ENCODE measurements at places on chromosomes 2 and 18.

DNA sequence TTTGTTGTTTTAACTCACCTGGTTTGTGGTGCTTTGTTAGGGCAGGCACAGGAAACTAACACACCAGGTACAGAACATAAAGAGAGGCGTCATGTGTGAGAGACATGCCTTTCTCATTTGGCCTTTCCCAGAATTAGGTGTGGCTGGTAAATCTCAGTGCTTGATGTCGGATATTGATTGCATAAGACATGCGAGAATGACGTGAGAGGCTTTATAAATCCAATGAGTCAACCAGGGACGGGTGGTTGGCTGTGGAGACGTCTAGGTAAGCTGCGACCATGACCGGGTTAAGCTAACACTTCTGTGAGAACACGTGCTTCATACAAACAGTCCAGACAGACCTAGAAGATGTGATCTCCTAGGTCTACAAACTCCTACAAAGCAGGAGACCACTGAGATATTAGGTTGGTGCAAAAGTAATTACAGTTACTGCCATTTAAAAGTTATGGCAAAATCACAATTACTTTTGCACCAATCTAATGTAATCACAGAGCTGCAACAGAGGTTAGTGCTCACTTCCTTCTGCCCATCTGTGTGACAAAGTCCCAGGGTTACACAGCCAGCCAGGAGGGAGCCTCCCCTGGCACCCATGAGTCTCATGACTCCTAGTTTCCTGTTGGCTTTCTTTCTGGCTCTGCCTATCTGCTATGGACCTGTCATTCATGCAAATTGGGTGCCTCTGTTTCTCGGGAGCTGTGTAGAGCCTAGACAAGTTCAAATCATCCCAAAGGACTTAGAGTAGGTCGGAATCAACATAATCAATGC, 98.9 kb upstream of the ATP8B1 start:
- peak; percentile 16 for DNase-seq

DNA sequence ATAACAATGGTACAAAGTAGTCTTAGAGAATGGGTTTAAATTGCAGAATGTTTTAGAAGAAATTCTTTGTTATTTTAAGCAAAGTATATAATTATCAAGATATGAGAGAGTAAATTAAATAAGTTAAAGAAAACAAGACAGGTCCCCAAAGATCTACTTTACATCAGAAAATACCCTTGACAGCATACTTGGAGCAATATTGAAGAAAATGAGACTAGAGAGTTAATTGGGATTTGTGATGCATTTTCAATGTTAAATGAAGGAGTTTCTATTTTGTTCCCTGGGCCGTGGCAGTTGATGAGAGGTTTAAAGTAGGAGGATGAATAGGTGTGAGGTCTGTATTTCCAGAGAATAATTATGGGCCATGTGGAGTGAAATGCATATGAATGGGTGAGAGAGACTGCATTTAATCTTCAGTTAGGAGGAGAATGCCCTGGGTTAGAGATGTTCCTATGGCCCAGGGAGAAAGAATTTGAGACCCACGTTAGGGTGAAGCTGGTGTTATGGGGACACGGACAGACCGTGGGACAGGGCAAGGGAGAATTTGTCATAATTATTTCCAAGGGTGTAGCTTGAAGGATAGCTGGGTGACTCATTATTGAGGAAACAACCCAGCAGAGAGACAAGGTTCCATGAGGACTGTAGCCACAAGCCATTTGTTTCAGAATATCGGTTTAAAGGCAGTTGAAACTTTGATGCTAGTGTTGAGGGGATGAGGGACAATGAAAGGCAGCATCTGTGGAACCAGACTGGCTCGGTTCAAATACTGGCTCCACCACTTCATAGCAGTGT, 22.7 kb downstream of the MGAT5 start:
- no peak for DNase-seq

DNA sequence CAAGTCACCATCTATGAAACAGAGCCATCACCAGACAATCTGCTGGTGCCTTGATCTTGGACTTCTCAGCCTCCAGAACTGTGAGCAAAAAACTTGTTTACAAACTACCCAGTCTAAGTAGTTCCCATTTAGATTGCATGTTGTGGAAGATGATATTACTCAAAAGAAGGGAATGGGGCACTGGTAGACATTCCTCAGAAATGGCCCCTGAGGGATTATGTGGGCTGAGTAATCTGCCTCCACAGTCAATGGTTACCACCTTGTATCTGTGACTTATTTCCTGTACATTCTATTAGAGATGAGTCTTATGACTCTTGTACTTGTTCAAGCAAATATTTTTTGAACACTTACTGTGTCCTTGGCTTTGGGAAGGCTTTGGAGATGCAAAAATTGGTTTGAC, 160.4 kb downstream of the NUP35 start:
- DNase-seq, result no peak

DNA sequence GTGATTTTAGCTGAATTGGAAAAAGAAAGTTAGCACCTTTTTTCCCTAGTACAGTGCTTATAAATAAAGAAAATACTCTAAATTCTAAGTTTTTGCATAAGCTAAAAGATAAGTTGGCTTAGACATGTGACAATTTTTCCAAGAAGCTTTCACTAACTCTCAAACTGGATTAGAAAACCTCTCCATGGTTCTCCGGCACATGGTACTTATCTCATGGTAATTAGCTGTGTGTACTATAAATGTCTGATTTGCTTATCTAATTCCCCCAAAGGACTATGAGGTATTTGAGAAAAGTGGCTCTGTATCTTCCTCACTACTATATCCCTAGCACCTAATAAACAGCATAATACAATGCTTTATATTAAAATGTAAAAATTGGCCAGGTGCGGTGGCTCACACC, 71.1 kb downstream of the ROCK1 start:
- DNase-seq, result no peak

DNA sequence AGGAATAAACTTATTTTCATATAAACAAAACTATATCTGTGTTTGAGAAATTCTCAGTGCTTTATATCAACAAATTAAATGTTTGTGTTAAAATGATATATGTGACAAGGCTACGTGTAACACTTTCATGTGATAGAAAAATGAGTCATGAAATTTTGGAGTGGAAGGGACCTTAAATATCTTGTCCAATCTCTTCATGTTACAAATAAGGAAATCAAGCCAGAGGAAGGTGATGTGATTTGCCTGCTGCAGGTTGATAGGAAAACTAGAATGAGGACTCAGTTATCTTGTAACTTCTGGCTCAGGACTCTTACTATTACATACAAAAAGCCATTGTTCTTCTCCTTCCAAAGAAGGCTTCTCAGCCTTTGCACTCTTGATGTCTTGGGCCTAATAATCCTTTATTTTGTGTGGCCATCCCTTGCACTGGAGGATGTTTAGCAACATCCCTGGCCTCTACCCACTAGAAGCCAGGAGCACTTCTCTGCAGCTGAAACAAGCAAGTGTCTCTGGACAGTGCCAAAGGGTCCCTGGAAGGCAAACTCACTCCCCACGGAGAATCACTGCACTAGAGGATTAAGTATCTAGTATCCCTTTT, 43.0 kb upstream of the NARS1 start:
- DNase-seq, result peak; percentile 21

DNA sequence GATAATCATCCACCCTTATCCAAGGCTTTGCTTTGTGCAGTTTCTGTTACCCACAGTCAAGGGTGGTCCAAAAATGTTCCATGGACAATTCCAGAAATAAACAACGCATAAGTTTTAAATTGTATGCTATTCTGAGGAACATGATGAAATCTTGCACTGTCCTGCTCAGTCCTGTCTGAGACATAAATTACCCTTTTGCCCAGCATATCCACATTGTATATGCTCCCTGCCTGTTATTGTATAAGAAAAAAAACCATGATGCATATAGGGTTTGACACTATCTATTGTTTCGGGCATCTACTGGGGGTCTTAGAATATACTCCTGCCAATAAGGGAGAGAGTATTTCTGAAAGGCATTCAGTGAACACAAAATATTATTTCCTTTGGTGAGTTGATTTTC, 24.0 kb downstream of the LRRTM1 start:
- DNase-seq, result no peak

GRCh38 chr2:55598056-55598795, 19.2 kb downstream of the PPP4R3B start:
- DNase-seq, result no peak

DNA sequence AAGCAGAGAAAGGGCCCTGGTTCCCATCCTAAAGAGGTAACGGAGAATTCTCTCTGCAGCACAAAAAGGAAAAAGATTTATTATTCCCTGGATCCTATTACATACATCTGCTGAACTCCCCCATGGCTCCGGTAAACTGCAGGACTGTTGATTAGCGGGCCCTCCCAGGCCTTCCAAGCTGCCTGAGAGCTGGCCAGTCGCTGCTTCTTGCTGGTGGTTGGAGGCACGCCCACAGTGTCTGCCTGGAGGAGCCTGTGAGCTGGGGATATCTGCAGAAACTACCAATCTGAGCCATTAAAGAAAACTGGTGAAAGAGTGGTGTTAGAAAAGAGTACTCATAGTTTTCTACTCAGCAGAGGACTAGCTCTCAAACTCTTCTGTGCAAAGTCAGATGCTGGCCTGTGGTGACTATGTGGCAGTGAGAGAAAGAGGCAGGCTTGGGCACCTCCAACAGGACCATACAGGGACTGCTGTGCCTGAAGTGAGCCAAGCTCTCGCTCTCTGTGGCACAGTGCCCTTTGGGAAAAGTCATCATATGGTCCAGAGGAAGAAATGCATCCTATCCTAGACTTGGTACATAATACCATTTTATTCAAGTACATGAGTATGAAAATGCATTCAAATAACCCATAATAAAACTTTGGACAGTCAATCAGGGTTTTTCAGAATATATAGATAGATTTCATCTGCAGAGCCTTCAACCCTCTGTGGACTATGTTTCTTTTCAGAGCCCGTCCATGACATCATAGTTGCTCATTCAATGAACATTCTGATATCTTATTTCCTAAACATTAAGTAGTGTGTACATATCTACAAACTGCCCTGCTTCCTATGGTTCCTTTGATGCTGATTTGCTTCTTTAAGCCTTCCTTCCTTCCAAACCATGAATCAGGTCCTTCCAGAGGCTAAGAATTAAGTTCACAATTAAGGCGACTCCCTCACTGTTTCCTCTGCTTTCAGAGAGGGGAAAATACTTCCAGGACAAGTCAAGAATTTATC, 242.0 kb upstream of the LYPD1 start:
- no peak for DNase-seq

DNA sequence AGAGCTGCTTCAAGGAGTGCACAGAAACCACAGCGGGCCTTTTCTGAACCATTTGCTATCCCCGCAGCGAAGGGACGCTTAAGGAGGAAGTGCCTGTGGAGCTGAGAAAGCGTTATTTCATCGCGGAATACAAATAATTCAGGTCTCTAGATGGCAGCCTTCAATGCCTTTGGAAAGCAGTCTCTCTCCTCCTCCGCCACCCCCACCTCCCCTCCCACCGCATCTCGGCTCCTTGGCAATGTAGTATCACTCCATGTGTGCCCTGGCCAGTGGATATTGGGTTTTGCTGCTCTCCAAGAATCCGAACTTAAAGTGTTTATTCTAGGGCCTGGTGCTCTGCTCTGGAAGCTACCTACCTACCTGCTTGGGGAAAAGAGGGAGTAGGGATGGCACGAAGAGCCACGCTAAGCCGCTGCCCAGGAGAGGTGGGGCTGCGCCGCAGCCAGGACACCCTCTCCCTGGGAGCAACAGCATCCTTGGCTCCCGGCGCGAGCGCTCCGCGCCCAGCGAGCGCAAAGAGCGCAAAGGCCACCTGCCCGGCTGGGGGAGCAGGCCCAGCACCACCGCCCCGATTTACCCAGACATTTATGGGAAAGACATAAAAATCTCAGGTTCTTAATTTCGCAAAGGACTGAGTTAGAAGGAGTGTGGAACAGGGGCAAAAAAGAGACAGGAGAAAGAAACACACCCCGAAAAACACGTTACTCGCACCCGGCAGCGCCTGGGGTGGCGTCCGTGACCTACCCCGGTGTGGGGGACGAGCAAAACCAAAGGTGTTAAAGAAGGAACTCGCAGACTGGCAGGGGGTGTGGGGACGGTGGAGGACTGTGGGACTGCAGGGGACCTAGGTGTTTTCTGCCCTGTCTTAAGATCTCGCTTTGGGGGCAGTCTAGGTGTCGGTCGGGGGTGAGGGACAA, 1.0 kb downstream of the SPHKAP start:
- no peak for DNase-seq

All from inflammatory macrophage treated with lipopolysaccharide for 4 hours (primary cell).